ENCODE measurements at places on chromosomes 4 and X. TPM values are rescaled to one million over a fixed set of nuclear protein-coding genes. Genes with fewer than 3 reads are reported as not detected.

GRCh38 chr4:8023696-8024033, 84.0 kb upstream of the AFAP1 start:
- no peak for DNase-seq

DNA sequence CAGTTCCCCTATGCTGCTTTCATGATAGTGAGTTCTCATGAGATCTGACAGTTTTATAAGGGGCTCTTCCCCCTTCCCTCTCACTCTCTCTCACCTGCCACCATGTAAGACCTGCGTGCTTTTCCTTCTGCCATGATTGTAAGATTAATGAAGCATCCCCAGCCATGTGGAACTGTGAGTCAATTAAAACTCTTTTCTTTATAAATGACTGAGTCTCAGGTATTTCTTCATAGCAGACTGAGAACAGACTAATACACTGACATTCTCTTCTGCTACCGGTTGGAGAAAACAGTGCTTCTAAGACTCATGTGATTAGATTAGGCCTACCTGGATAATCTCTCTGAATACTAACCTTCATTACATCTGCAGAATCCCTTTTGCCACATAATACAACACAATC, 45.4 kb upstream of the TRPC5OS start:
- no peak for DNase-seq

DNA sequence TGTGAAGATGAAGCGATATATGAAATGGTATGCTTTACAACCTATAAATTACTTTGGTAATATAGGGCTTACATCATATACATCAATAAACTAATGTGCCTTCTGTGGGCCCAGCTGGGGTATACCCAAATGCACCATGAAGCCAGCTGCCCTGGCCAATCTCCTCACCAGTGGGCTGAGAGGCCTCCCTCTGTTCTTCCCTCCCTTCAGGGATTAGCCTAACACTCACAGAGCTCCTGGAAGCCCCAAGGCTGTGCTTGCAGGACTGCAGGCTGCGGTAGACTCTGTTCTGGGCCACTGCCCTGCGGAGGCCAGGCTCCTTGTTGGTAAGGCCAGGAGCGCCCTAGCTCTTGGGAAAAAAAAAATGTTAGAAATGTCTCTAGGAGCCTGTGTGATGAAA, 33.9 kb downstream of the PAGE1 start:
- no peak for DNase-seq

DNA sequence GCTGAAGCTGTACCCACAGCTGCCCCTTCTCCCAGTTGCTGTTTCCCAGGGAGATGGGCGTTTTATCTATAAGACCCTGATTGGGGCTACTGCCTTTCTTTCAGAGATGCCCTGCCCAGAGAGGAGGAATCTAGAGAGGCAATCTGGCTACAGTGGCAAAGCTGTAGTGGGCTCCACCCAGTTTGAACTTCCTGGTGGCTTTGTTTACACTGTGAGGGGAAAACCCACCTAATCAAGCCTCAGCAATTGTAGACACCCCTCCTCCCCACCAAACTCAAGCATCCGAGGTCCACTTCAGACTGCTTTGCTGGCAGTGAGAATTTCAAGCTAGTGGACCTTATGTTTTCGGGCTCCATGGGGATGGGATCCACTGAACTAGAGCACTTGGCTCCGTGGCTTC, 240.4 kb upstream of the AFF2 start:
- no peak for DNase-seq

DNA sequence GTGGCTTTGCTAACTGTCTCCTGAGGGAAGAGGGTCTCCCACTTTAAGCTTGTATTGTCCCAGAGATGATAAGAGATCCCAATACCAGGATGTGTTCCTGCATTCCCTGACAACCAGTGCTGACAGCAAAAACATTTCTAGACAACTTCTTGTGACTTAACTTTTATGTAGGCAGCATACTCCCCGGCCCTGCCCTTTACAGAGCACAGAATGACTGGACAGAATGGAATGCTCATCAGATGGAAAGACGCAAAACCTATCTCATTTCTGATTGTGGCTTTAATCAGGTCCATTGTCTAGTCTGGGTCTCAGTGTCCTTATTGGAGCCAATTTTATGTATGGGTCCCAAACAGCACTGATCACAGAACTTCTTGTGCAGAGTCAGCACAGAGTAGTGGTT, 18.2 kb upstream of the PLAC1 start:
- no peak for DNase-seq

Gene SASH3
- 8.7 TPM for total RNA-seq

GRCh38 chr4:139602776-139603360, 46.8 kb upstream of the SETD7 start:
- no peak for DNase-seq

Measured in sigmoid colon (tissue), 7 donors.